ENCODE measurements at places on chromosomes 6 and 20.

GRCh38 chr20:11738852-11739251 is 178.8 kb upstream of the BTBD3 start:
- DNase-seq: no peak

DNA sequence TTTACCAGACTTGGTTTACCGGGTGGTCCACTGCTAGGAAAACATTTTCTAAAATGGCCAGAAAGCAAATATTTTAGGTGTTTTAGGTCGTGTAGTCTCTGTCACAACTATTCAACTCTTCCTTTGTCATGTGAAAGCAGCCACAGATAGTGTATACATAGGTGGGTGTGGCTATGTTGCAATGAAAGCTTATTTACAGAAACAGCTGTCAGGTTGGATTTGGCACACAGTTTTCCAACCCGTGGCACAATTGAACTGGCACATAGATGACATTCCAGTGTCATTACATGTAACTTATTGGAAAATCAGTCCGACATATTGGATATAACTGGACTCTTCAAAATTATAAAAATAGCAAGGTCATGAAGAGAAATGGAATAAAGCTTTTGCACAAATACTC is 68.9 kb upstream of the KCNQ5 start:
- DNase-seq: no peak

DNA sequence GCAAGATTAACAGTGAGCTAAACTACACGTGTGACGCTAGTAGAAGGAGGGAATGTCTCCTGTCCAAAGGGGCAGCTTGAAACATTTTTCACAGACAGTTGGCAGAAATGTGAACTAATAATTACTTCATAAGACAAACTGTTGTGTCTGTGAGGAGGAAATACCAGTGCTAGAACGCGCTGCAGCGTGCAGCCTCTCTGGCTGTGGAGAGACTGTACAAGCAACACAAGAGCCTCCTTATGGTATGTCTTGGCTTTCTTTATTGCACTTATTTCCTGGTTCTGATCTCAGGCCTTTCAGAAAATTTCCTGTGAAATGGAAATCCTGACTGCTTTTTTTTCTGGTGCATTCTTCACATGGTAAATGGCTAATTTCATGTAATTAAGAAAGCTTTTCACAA is 25.3 kb upstream of the TIAM2 start:
- DNase-seq: no peak

- DNase-seq: no peak
Observed at GRCh38 chr6:4717124-4717523, 59.1 kb upstream of the CDYL start.

GRCh38 chr20:47405775-47406325 is 49.4 kb upstream of the ZMYND8 start:
- no peak for DNase-seq

Measured in GM12891 (cell line).